ENCODE measurements at places on chromosomes 12 and 14. TPM values are rescaled to one million over a fixed set of nuclear protein-coding genes. Genes with fewer than 3 reads are reported as not detected.

DNA sequence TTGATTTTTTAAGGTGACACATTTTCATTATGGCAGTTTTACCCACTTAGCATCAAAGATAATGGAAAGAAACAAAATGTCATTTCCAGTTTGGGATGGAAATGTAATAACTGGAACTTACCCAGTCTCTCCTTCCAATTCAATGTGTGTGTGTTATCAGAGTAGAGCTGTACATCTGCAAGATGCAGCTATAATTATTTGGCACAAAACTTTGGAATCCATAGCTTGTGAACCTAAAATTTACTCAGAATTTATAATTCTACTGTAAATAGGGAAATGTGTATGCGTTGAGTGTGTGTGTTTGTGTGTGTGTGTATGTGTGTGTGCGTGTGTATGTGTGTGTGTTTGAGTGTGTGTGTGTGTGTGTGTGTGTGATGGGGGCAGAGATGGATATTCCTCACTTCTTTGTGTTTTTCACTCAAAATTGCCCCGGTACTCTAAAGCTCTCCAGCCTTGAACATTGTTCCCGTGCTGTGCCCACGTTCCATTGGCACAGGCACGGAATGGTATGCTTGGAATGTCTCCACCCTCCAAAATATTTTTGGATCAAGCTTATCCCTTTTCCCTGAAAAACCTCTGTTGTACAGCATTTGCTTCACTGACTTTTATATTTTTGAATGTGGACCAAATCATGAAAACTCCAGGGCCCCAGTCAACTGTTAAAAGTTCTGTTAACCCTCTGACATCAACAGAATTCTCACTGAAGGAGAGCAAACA lies 150.2 kb upstream of the BMP4 start:
- DNase-seq, result no peak

DNA sequence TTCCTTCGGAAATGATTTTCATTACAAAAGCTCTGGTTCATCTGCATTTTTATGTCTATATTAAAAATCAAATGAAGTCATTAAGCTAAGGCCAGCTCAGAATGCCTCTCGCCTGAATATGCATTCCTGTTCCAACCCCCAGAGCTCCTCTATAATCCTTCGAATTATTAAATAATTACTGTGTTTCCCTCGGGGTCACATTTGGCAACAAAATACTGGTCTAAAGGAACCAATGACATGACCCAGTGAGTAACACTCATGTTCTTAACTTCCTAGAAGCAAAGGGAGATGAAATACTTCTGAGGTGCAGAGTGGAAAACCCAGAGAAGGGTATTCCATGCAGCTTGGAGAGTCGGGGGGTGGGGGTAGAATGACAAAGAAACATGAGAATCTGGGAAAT lies 68.3 kb downstream of the FOXN3 start:
- no peak for DNase-seq

The GPR68 gene
- 0.06 TPM for polyA plus RNA-seq

The CPNE6 gene
- polyA plus RNA-seq, result not detected

GRCh38 chr12:124738636-124739467 lies 124.8 kb downstream of the SCARB1 start:
- DNase-seq, result peak; percentile 45

GRCh38 chr12:124695861-124696260 lies 128.4 kb upstream of the NCOR2 start:
- DNase-seq, result peak; percentile 32

GRCh38 chr14:45253754-45254310 lies 830 bp upstream of the MIS18BP1 start:
- peak; percentile 63 for DNase-seq

The CPNE8 gene
- 7.1 TPM for polyA plus RNA-seq
